Central memory CD8-positive, alpha-beta T cell (primary cell): ENCODE measurements at places on chromosomes 7 and 10.

DNA sequence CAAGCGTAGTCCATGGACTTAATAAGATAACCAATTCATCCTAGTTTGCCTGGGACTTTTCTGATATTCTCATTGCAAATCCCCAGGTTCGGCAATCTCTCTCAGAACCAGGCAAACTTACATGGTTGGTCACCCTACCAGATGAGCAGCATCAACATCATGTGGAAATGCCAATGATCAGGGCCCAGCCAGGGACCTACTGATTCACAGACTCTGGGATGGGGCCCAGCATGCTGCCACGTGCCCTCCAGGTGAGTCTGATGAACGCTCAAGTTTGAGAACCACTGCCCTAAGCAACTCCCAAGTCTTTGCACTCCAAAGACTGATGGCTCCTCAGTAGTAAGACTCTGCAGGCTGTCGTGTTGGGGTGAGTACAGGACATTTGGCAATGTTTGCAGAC, 2.7 kb downstream of the LAMB4 start:
- DNase-seq: no peak

DNA sequence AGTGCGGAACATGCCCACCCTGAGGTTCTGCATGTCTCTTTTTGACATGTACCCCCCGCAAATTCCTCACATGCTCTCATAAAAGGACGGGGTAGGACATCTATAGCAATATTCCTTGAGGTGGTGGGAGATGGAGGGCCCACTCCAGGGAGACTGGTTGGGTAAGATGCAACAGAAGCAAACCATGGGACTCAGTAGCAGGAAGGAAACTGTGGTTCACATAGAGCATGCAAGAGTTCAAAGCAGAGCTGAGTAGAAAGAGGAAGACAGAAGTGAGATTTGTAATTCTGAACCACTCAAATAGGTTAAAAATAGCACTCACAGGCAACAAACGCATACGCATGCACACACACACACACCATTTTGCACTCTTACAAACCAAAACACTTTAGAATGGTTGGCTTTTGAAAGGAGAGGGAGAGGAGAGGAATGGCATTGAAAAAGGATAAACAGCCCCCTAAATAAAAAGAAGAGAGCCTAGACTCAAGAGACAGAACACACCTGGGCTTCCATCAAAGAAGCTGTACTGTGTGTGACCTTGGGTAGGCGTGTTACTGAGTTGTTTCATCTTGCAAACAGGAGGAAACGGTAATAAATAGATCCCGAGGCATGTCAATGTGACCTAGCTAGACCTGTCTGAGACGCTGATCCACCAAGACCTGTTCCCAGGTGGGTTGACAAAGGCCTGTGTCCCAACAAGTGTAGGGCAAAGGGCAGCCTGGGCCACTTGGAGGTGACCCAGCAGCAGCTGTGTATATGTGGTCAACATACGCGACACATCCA, 77.6 kb upstream of the LRRC4 start:
- no peak for DNase-seq

DNA sequence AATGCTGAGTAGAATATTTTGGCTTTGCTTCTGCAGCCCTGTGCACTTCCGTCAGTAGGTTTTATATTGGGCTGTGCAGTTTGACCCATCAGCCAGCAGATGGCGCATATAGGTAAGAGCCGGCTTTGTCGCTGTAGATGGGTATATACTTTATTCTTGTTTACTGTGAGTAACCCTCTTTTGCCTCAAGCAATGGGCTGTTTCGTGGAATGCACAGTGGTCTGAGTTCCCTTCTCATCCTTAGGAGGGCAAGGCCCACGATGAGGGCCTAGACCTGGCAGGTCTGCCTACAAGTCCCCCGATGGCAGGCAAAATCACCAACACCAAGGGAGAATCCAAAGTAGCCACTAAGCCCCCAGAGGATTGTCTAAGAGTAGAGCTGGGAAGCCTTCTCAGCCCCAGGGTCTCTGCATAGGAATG, 1002.9 kb upstream of the KCND2 start:
- no peak for DNase-seq

- no peak for DNase-seq
Observed at GRCh38 chr10:536371-536925, 153.0 kb downstream of the DIP2C start.

GRCh38 chr10:127903789-127904188, 3.1 kb upstream of the PTPRE start:
- no peak for DNase-seq

DNA sequence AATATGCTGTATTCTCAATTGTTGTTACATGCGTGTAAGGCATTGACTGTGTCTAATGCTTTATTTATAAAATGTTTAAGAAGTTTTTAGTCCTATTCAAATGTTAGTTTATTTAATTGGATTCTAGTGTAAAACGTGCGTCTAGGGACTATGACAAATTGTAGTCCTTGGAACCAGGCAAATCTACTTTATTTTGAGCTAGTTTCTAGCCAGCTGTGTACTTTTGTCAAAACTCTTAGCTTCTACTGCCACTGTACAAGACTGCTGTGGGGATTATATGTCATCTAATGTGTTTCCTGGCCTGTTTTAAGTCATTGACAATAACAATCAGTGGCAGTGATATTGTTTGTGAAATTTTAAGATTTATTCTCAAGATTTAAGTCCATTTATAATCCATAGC, 220.5 kb upstream of the SEMA3D start:
- no peak for DNase-seq
